ENCODE measurements at places on chromosomes 1 and 21. TPM values are rescaled to one million over a fixed set of nuclear protein-coding genes. Genes with fewer than 3 reads are reported as not detected.

The HSD3B2 gene
- total RNA-seq, result not detected

The DNAJC28 gene
- total RNA-seq, result 2.3 TPM

The TRAF3IP3 gene
- not detected for total RNA-seq

The OPTC gene
- not detected for total RNA-seq

The PDPN gene
- 7.4 TPM for total RNA-seq

The KCNJ15 gene
- total RNA-seq, result 1.5 TPM

The KIRREL1 gene
- total RNA-seq, result 83.0 TPM

The NBPF4 gene
- not detected for total RNA-seq

The LCE2B gene
- not detected for total RNA-seq

The KIF26B gene
- total RNA-seq, result 6.9 TPM

The SLAMF9 gene
- not detected for total RNA-seq
